ENCODE measurements at places on chromosomes 1 and 21.

- no peak for DNase-seq
These were observed 19.8 kb downstream of the SLC25A33 start for GRCh38 chr1:9558946-9559545.

- peak; percentile 46 for DNase-seq
These were observed 2.0 kb downstream of the LORICRIN start for GRCh38 chr1:153261281-153262069.

- DNase-seq = no peak
These were observed 660.7 kb downstream of the LMO4 start for GRCh38 chr1:87989346-87989745.

GRCh38 chr1:58515794-58516401 lies 30.6 kb downstream of the OMA1 start:
- peak; percentile 76 for DNase-seq
